Activated CD8-positive, alpha-beta T cell treated with anti-CD3 and anti-CD28 coated beads for 36 hours (primary cell): ENCODE measurements at places on chromosomes 11 and 22. TPM values are rescaled to one million over a fixed set of nuclear protein-coding genes. Genes with fewer than 3 reads are reported as not detected.

- no peak overlapping the region for H3K27ac ChIP-seq
- peaks cover 75% of the 10 kb centered on the region for H3K4me1 ChIP-seq
- H3K4me3 ChIP-seq = no peak overlapping the region
- no peak for DNase-seq
- H3K27me3 ChIP-seq = no peaks in the 10 kb centered on the region
These were observed 5.1 kb downstream of the FAM118A start for GRCh38 chr22:45314786-45315185.

DNA sequence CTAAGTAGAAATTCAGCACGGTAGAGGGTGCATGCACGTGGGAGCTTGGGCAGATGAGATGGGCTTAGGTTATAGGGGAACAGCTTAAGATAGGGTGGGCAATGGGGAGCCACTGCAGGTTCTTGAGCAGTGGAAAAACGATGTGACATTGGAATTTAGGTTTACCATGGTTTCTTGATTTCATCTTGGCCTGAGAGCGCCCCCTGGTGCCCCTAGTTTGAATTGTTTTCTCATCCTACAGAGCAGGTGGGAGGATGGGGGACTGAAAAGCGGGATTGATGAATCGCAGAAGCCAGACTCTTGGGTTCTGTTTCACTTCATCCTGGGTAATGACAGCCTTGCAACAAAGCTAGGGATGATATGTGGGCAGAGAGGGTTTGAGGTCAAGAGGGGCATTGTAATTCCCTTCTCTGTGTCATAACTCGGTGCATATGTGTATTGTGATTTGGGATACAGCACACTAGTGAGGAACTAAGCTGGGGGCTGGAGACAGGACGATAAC is 6.7 kb upstream of the MCAM start:
- H3K27ac ChIP-seq = no peak overlapping the region
- no peaks in the 10 kb centered on the region for H3K36me3 ChIP-seq
- peaks cover 18% of the 10 kb centered on the region for H3K4me1 ChIP-seq
- H3K4me3 ChIP-seq = no peak overlapping the region
- DNase-seq = peak; percentile 94

GRCh38 chr11:12007769-12008737 is at the start of gene DKK3:
Gene DKK3 (minus strand): TSS chr11:12008626. CDS start chr11:12008582, 44 bp downstream.
- peak within 1 kb of the TSS; percentile 55 for H3K4me3 ChIP-seq
- no peaks in the 10 kb centered on the region for H3K36me3 ChIP-seq
- H3K27ac ChIP-seq = no peak within 1 kb of the TSS
- H3K4me1 ChIP-seq = peaks cover 8% of the 10 kb centered on the region

DNA sequence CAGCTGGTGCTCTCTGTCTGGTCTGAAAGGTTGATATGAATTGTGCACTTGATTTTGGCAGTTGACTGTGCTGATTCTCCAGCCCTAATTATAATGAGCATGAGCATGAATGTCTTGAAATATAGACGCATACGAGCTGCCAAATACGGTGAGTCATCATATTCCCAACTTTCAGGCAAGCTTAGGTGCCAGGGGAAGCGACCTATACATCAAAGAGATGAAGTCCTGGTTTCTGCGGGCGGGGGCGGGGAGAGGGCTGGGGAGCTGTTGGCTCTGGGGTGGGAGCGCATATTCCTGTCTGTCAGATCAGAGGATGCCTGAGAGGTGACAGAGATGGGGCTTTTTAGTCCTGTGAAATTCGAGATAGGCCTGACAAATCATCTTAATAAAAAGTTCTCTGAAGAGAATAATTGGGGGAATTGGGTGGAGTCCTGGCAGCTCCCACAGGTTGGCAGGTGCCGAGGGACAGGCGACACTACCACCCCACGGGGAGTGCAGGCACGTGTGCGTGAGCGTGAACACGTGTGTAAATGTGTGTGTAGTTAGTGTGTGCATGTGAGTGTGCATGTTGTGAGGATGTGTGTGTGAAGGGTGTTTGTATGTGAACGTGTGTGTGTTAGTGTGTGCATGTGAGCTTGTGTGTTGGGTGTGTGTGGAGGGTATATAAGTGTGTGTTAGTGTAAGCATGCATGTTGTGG is 865.3 kb downstream of the TBC1D22A start:
- peaks cover 2% of the 10 kb centered on the region for H3K27me3 ChIP-seq
- H3K27ac ChIP-seq = no peak overlapping the region
- no peaks in the 10 kb centered on the region for H3K36me3 ChIP-seq
- H3K4me3 ChIP-seq = no peak overlapping the region

GRCh38 chr11:117420598-117420997 is 92.9 kb downstream of the CEP164 start:
- H3K4me1 ChIP-seq = no peaks in the 10 kb centered on the region
- H3K27ac ChIP-seq = no peak overlapping the region
- no peak for DNase-seq
- no peak overlapping the region for H3K4me3 ChIP-seq
- H3K27me3 ChIP-seq = peaks cover 2% of the 10 kb centered on the region

DNA sequence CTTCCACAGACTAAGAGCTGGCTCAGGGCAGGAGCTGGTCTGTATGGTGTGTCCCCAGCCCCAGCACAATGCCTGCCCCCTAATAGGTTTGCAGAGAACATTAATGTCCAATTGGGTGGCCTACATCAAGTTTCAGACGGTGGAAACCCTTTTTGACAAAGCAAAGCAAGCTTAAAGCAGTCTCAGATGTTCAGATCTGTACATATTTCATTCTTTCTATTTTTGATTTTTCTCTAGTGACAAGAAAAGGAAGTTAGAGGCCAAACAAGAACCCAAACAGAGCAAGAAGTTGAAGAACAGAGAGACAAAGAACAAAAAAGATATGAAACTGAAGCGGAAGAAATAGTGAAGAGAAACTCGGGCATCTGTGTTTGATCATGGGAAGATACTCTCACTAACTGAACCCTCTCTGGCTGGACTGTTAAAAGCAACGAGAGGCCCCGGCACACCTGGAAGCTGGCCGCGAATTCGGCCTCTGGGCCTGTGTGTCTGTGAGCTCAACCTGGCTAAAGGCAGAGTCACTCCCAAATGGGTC is 40.5 kb downstream of the NAT10 start:
- no peak for DNase-seq
- H3K27ac ChIP-seq = no peak overlapping the region
- H3K4me1 ChIP-seq = no peaks in the 10 kb centered on the region
- H3K27me3 ChIP-seq = no peaks in the 10 kb centered on the region
- H3K36me3 ChIP-seq = peaks cover 48% of the 10 kb centered on the region

GRCh38 chr11:86211619-86212018 is 32.9 kb upstream of the EED start:
- H3K27me3 ChIP-seq = no peaks in the 10 kb centered on the region
- DNase-seq = peak; percentile 26
- peaks cover 52% of the 10 kb centered on the region for H3K4me1 ChIP-seq

- H3K36me3 ChIP-seq = no peaks in the 10 kb centered on the region
- H3K4me3 ChIP-seq = no peak overlapping the region
- H3K27me3 ChIP-seq = no peaks in the 10 kb centered on the region
These were observed 822.9 kb downstream of the BRD1 start for GRCh38 chr22:49004484-49005399.

GRCh38 chr11:128530118-128531074 is 57.0 kb downstream of the ETS1 start:
- H3K36me3 ChIP-seq = no peaks in the 10 kb centered on the region
- H3K27ac ChIP-seq = peak overlapping the region; percentile 26
- H3K4me3 ChIP-seq = no peak overlapping the region
- peak; percentile 33 for DNase-seq
- H3K4me1 ChIP-seq = peaks cover 59% of the 10 kb centered on the region
- H3K27me3 ChIP-seq = no peaks in the 10 kb centered on the region

DNA sequence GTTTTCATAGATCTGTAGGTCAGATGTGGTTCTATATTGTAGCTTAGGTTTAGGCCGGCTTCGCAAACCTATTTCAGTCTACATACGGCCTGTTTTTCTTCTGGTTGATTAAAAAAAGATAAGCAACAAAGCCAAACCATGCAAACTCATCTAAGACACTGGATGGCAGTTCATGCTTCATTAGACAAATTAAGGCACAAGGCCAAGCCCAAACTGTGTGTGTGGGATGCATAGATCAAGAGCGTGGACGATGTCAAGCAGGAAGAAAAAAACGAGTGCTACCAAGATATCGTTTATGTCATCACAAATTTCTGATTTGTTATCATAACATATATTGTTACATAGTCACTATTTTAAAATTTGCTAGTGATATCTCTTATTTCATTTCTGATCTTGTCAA is 357.6 kb upstream of the KIRREL3 start:
- H3K27me3 ChIP-seq = no peaks in the 10 kb centered on the region
- H3K27ac ChIP-seq = no peak overlapping the region
- no peaks in the 10 kb centered on the region for H3K4me1 ChIP-seq
- H3K4me3 ChIP-seq = no peak overlapping the region

DNA sequence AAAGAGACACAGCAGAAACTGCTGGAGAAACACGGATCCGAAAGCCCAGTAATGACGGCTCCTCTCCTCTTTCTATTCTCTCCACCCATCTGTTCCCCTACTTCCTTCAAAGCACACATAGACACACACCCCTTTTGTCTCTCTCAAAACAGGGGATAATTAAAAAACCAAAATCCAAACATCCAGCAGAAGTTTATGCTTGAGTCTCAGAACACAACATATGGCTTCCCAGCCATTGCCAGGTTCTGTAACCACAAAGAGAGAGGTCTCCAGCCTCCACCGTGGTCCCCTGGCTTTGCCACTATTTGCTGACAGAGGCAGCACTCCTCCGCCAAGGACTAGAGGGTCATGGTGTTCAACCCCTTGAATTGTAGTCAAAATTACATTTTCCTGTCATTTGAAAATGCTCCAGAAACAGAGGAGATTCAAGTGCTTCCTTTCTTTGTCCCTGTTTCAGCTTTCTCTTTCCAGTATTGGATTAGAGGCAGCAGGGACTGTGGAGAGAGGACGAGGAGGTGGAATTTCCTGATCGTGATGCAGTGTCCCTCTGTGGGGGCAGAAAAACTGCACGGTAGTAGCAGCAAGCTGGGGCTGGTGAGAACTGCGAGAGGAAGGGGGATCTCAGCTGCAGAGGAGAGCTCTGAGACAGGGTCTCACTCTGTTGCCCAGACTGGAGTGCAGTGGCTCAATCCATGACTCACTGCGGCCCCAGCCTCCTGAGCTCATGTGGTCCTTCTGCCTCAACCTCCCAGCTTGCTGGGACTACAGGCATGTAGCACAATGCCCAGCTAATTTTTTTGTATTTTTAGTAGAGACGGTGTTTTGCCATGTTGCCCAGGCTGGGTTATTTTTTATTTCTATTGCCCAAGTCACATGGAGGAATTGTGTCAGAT is 60.3 kb downstream of the UBASH3B start:
- H3K36me3 ChIP-seq = peaks cover 23% of the 10 kb centered on the region
- H3K4me3 ChIP-seq = no peak overlapping the region
- peak overlapping the region; percentile 90 for H3K27ac ChIP-seq
- H3K27me3 ChIP-seq = no peaks in the 10 kb centered on the region
- DNase-seq = no peak

DNA sequence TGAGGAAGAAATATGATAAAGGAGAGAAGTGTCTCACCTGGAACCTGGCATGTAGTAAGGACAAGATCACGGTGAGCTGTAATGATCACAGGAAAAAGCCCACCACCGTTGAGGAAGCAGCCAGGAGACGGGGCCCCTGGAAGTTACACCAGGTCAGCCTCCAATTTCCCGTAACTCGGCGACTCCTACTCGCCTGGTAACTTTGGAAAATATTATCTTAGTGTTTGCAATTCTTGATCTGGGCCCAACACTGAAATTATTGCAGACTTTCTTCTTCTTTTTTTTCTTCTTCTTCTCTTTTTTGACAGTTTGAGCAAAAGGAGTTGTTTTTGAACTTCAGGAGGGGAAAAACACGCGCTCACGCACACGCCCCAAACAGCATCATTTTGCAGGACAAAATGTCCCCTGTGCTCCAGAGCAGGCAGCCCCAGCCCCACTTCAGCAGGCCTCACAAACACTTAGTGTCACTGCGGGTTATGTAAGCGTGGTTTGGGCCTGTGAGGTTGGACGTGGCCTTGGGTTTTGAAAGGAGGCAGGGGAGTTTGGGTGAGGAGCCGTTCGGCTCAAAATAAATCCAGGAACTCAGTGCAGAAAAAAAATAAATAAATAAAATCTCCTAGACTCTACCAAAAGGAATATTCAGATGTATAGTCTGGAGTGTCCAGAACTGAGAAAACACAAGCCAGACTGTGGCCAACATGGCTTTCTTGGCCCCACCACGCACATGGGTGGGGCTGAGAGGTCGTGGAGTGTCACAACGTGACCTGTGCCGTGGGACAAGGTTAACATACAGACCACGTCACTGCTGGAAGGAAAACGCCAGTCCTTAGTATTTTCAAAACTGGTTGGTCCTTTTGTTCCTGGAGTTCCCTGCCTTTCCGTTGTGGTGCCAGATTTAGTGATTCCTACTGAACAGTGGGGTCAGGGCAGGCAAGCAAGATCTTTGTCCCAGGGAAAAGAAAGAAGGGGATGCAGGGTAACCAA is 26.3 kb upstream of the MN1 start:
- peaks cover 11% of the 10 kb centered on the region for H3K4me1 ChIP-seq
- no peak overlapping the region for H3K4me3 ChIP-seq
- H3K36me3 ChIP-seq = peaks cover 3% of the 10 kb centered on the region
- H3K27me3 ChIP-seq = no peaks in the 10 kb centered on the region
- H3K27ac ChIP-seq = no peak overlapping the region

GRCh38 chr22:28044546-28045173 is 125.6 kb upstream of the PITPNB start:
- no peaks in the 10 kb centered on the region for H3K36me3 ChIP-seq
- no peak overlapping the region for H3K4me3 ChIP-seq
- H3K27ac ChIP-seq = no peak overlapping the region
- peaks cover 3% of the 10 kb centered on the region for H3K27me3 ChIP-seq

DNA sequence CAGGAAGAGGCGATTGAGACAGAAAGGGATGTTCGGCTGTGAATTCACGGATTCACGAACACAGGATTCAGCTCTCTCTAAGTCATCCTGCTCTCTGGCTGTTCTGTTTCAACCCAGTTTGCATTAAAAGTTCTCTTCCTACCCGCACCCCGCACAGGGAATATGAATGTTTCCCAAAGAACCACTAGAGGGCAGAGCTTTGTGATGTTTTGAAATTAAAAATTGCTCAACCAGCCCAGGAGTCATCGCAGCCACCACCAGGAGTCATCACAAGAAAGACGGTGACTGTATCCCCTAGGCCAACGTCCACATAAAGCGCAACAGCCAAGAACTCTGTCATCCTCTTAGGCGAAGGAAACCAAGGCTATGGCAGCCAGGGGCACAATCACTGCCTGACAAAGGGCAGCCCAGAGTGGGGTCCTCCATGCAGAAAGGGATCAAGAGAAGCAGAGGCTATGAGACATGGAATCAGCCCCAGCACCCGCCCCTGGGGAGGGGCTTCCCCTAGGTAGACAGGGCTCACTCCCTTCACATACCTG is 122.4 kb downstream of the WT1 start:
- peak; percentile 57 for DNase-seq
- H3K36me3 ChIP-seq = no peaks in the 10 kb centered on the region
- no peak overlapping the region for H3K4me3 ChIP-seq
- H3K27ac ChIP-seq = no peak overlapping the region
- H3K27me3 ChIP-seq = peaks cover 8% of the 10 kb centered on the region

The OSBPL5 gene
- 5.9 TPM for total RNA-seq

The CCDC179 gene
- total RNA-seq = not detected

The MS4A1 gene
- 2.1 TPM for total RNA-seq

The KRTAP5-10 gene
- total RNA-seq = not detected

The TSPAN32 gene
- total RNA-seq = 3.1 TPM

The KCNJ11 gene
- 2.4 TPM for total RNA-seq

The TMEM179B gene
- 19.5 TPM for total RNA-seq

The NCAPD3 gene
- total RNA-seq = 102 TPM

The MYBPC3 gene
- total RNA-seq = not detected
